Putamen (tissue), 1 donor: ENCODE measurements at places on chromosomes 3 and 15.

GRCh38 chr3:158568784-158569183 is 2.2 kb upstream of the MLF1 start:
- DNase-seq = no peak

- no peak for DNase-seq
Observed at GRCh38 chr15:100050877-100051786, 290.6 kb downstream of the ADAMTS17 start.

GRCh38 chr3:184942735-184943134 is 130.8 kb downstream of the VPS8 start:
- DNase-seq = no peak

GRCh38 chr3:185939721-185940120 is 1.9 kb upstream of the TRA2B start:
- DNase-seq = no peak

DNA sequence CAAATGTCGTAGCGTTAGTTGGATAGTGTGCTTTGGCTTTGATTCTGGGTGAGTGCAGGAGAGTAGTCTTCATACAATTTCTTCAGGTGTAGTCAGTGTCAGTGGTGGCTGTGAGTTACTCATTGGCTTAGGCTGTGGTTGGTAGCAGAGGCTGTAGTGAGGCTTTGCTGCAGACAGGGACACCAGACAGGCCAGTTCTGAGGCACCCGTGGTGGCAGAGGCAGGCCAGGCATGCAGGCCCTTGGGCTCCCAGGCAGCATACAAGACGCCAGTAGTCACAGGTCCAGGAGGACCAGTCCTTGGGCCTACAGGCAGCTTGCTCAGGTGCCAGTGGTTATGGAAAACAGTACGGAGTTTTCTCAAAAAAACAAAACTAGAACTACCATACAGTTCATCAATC is 61.3 kb downstream of the DMXL2 start:
- DNase-seq = no peak

DNA sequence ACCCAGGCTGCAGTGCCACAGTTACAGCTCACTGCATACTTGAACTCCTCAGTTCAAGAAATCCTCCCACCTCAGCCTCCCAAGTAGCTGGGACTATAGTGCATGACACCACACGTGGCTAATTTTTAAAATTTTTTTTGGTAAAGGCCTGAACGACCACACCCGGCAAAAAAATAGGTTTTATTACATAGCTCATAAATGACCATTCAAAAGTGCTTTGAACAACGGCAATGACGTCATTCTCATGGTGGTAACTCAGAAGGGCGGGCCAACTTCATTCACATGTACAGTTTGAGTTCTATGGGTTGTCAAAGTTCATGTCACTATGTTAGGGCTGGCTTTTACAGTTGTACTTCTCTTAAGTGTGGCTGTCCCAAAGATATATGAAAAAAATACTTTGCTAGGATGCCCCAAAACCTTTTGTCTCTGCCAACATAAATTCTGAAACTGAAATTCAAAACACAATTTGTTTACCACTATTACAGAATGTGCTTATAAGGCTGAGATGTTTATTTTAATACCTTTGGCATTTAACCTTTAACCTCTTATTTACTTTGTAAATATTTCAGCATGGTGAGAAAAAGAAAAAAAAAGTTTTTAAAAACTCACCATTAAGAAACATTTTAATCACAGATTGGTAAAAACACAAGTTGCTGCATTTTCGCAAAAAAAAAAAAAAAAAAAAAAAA is 6.2 kb downstream of the MYO1E start:
- DNase-seq = no peak

- DNase-seq = no peak
Observed at GRCh38 chr3:46663591-46664135, 29.8 kb downstream of the ALS2CL start.

GRCh38 chr3:108028896-108029295 is 61.9 kb downstream of the CD47 start:
- no peak for DNase-seq

- no peak for DNase-seq
Observed at GRCh38 chr3:127102188-127102520, 90.8 kb upstream of the PRR23E start.

DNA sequence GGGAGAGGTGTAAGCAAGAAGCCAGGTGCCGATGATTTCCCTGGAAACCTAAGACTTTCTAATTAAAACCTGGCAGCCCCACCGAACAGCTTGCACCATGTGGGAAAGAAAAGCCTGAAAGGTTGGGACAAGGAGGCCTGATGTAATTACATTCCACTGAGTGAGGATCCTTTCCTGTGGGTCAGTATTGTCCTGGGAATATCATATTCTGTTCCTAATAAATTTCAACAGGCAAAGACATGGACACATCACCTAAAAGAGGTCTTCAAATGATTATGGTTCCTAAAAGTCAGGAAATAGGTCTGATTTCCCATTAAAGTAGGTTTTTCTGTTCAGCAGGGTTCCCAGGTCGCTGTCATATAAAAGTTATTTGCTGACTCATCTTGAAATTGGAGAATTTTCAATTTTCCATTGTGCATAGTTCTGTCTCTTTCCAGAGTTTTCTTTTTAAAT is 58.5 kb downstream of the DUT start:
- DNase-seq = no peak

- DNase-seq = no peak
Observed at GRCh38 chr15:70714565-70714964, 48.8 kb downstream of the UACA start.

- no peak for DNase-seq
Observed at GRCh38 chr15:63029676-63030075, 12.9 kb upstream of the TPM1 start.

GRCh38 chr15:71288348-71288955 is 173.2 kb downstream of the THSD4 start:
- no peak for DNase-seq

DNA sequence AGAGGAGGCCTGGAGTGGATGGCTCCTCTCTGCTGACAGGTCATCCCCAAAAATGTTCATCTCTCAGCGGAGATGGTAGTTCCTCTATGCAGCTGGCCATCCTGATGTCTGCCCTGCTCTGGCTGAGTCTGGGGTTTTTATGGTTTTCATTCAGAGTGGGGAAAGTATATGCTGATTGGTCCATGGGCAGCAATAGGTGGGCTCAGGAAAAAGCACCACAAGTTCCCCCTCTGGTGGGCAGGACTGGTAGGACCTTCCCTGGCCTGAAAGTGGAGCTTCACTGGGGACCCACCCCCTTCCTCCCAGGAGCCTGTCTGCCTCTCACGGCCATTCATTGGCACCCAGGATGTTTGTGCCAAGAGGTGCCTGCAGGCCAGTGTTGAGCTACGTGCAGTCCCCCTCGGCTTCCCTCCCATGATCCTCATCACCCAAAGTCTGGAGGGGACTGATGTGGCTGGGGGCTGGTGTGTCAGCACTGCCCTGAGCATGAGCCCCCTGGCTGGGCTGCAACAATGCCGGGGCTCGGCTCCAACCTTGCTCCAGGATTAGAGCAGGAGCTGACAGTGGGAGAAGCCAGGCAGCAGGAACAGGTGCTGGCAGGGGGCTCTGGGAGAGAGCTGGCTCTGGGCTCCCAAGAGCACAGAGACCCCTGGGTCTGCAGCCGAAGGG is 13.1 kb upstream of the BLOC1S6 start:
- DNase-seq = no peak

DNA sequence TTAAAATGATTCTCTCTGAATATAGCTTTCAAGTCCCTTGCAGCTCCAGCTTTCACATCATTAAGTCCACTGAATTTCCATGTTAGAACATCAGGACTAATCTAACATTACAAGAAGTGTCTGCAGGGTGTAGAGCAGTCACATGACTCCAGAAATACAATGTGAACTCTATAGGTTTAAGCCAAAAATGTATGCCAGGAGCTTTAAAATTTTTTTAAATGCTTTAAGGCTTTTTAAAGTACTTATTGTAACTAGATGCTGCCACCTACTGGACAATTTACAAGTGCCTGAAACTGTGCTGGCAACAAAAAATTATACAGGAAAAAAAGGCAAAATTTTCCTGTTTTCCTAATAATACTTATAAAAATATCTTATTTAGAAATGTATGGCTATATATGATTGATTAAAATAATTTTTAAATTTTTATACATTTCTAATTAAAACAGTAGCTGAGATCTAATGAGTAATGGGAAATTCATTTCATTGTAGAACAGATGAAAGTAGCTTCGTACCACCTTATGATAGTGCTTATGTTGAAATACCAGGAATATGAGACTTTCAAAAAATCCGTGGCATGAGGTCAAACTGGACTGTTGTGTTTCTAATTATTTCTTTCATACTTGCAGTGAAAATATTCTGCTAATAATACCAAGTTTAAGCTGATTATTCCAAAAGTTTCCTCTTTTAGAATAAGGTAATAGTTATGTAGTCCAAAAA is 25.7 kb downstream of the FSIP1 start:
- DNase-seq = peak; percentile 25

DNA sequence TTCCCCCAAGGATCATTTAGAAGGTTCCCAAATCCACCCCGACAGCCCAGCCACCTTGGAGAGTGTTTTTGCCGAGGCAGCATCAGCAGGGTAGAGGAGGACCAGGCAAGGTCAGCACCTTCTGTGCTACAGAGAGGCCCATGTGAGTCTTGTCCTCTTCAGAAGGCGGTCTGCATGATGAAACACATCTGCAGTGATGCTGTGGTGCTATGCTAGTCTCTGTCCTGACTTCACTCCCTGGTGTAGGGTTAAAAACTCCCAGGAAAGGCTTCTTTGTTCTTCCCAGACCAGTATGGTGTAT is 87.9 kb downstream of the ITPR1 start:
- DNase-seq = no peak

- DNase-seq = no peak
Observed at GRCh38 chr3:111418391-111418790, 123.6 kb upstream of the CD96 start.

- DNase-seq = peak; percentile 65
Observed at GRCh38 chr15:60751985-60752952, 273.3 kb upstream of the ICE2 start.

DNA sequence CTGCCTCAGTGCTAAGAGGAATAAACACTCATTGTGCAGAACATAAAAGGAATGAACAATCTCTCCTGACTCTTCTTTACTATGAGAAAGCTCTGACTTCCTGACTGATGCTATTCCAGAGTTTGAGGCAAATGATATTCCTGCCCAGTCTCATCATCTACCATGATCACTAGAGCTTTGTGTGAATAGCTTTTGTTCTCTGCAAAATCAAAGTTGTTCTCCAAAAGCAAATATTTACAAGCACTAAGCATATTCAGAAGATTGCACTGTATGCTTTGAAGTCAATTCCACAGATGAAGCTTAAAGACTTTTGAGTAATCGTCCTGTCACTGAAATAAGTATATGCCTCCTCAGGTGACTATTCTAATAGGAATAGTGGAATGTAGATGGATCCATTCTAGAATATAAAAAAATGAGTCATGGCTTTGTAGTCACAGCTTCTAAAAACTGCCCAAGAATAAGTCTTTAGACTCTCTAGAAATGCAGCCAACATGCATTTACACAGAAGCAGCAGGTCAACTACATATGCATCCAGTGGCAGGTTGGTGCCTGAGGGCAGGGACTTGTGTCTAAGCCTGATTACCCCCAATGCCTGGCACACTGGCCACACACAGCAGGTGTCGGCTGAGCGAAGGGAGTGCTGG is 34.6 kb downstream of the TNFAIP8L3 start:
- no peak for DNase-seq

DNA sequence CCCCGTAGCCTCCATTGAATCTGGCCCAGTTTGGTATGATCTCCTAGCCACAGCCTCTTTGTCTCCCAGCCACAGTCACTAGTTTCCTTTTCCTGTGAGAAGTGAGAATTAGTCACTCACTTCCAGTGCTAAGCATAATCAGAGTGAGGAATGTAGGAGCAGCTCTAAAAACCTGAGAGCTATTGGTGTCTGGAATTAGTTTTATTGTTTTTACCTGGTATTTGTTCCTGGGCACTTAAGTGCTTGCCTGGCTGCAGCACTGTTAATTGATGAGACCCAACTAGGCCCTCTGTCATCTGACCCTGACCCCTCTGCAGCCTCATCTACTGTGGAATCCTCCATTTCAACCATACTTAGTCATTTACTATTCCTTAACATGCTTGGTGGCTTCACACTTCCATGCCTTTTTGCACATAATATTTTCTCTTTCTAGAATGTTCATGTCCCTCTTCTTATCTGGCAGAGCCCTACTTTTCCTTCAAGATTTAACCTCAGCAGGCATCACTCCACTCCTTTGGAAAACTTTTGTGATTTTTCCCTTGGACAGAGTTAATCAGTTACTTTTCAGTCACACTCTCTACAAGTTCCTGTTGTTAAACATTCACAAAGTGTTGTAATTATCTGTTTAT is 48.8 kb downstream of the PDE8A start:
- no peak for DNase-seq

GRCh38 chr3:160661660-160662059 is 15.3 kb upstream of the ARL14 start:
- no peak for DNase-seq

DNA sequence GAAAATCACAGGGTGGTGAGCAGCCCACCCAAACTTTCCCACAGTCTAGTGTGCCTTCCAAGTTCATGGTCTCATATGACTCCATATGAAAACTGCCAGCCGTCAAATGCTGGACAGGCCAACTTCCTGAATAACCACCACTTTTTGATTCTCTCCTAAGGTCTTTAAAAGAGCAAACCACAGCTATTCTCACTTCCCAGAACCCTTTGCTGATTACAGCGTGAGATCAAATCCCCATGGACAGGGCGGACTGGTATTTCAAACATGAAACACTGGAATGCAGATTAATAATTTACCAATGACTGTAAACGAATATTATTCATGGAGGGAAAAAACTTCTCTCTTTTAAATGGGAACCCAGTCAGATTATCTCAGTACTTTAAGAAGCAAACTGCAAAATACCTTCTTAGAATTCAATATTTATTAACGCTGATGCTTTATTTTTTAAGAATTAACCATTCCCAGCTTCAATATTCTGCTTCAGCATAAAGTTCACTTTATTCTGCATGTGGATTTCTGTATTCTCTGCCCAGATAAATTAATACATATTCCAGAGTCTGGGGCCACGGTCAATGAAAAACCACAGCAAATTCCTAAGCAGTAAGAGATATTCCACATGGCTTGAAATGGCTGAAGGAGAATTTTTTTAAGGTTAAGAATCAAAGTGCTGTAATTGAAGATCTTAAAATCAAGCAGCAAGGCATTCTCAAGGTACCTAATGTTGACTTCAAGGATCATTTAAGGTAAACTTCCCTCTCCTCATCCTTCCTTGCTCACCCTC is 42.9 kb downstream of the MYO1E start:
- no peak for DNase-seq

DNA sequence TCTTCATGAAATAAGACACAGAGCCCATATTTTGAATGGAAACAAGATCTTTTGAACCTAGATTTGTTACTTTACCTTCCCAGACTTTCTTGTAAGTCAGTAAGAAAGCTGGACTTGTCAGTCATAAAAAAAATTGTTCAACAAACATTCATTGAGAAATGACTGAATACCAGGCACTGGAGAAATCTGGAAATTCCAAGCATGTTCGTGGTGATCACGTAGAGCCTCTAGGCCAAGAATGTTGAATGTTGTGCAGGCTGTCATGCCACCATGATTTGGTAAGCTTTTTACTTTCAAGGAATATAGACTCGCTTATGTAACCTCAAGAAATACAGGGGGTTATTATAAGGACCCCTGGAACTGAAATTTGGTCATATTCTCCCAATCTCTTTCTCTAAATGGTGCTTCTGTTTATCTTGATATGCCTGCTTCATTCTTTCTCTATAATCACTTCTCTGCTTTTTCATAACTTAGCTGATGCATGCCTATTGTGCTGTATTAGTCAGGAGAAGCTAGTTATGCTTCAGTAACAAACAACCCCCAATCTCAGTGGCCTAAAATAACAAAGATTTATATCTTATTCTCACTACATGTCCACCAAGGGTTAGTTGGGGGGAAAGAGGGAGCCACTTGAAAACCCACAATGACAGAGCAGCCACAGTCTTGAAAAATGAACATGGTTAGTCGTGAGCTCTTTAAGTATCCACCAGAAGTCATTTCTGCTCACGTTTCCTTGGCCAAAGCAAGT is 3.4 kb upstream of the TPM1 start:
- DNase-seq = no peak
